ENCODE measurements at places on chromosomes 13 and 19.
A peak's percentile ranks its signal among the peaks of the same experiment; 100 is the strongest.

GRCh38 chr13:95470574-95471366 is 81.8 kb upstream of the CLDN10 start:
- peaks cover 2% of the 10 kb centered on the region for H3K27me3 ChIP-seq
- no peak overlapping the region for H3K4me3 ChIP-seq
- no peak for DNase-seq
- H3K4me1 ChIP-seq: no peaks in the 10 kb centered on the region
- H3K36me3 ChIP-seq: no peaks in the 10 kb centered on the region

GRCh38 chr13:27012482-27013197 is 159.0 kb downstream of the USP12 start:
- no peaks in the 10 kb centered on the region for H3K4me1 ChIP-seq
- peaks cover 22% of the 10 kb centered on the region for H3K27me3 ChIP-seq
- DNase-seq: no peak
- no peak overlapping the region for H3K4me3 ChIP-seq

DNA sequence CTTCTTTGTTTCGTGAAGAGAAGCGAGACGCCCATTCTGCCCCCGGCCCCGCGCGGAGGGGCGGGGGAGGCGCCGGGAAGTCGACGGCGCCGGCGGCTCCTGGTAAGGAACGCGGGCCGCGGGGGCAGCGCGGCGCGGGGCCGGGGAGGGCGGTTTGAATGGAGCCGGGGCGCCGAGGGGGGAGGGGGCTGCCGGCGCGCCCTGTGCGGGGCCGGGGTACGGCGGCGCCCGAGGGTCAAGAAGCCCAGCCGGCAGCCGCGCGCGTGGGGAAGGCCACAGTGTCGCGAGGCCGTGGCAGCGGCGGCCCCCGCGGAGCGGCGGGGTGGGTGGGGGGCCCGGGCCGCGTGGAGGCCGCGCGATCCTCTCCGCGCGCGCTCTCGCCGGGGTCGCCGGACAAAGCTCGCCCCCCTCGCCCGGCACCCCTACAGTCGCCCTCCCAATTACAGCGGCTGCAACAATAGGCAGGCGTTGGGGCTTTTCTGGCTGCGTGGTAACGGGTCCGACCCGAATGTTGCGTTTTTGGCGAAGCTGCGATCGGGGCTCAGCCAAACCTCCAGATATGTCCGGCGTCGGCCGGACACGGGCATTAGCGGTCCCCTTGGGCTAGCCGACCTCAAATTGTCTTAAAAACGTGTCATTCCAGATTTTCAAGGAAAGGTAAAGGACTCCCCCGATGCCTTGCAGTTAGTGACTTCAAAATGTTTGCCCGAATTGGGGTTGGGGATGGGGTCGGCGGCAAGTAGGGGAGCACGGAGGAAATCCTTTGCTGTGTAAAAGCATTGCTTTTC is 437 bp downstream of the SMARCA4 start:
- peaks cover 32% of the 10 kb centered on the region for H3K4me1 ChIP-seq
- peaks cover 12% of the 10 kb centered on the region for H3K36me3 ChIP-seq
- peak overlapping the region; percentile 86 for H3K27ac ChIP-seq
- no peaks in the 10 kb centered on the region for H3K27me3 ChIP-seq
- peak overlapping the region; percentile 88 for H3K4me3 ChIP-seq

DNA sequence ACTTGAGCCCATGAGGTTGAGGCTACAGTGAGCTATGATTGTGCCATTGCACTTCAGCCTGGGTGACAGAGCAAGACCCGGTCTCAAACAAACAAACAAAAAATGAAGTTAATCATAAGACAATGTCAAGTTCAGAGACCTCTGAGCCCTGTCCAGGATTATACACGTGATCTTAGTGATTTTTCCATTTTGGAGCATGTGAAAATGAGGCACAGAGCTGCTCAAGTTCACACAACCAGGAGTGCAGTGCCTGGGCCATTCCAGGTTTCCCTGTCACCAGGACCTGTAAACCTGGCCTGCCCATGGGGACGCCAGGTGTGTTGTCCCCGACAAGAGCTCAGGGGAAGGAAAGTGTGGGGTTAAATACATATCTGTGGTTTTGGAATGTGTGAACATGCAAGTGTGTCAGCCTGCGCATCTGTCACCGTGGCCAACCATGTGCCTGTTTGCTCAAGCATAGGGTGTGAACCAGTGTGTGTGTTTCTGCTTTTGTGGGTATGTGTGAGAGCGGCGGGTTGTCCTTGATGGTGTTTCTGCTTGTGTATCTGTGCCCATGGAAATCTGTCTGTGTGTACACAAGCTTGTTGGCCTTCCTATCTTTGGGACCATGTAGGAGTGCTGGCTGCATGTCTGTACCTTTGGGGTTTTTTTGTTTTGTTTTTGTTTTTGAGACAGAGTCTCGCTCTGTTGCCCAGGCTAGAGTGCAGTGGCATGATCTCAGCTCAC is 1.5 kb upstream of the FXYD1 start:
- peaks cover 11% of the 10 kb centered on the region for H3K27me3 ChIP-seq
- DNase-seq: no peak
- H3K4me1 ChIP-seq: peaks cover 15% of the 10 kb centered on the region
- no peak overlapping the region for H3K27ac ChIP-seq
- no peaks in the 10 kb centered on the region for H3K36me3 ChIP-seq

DNA sequence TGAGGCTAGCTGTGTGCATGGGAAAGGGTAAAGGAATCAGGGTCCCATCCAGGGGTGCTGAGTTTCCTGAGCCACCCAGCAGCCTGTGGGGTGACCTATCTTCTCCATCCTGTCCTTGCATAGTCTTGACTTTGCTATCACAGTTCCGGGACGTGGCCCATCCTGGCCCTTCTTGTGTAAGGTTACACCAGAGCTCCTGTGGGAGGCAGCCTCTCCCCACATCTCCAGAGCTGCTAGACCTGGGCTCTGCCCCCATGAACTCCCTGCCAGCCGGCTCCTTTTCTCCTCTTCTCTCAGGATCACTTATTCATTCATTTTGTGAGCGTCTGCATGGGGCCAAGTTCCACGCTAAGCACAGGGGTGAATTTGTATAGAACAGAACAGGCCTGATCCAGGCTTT is 238.9 kb downstream of the TSHZ3 start:
- H3K27me3 ChIP-seq: no peaks in the 10 kb centered on the region
- no peak for DNase-seq
- no peak overlapping the region for H3K27ac ChIP-seq

- no peaks in the 10 kb centered on the region for H3K36me3 ChIP-seq
- DNase-seq: no peak
- H3K4me3 ChIP-seq: no peak overlapping the region
- no peaks in the 10 kb centered on the region for H3K27me3 ChIP-seq
- no peaks in the 10 kb centered on the region for H3K4me1 ChIP-seq
Observed at GRCh38 chr13:83780227-83780626, 102.0 kb downstream of the SLITRK1 start.

DNA sequence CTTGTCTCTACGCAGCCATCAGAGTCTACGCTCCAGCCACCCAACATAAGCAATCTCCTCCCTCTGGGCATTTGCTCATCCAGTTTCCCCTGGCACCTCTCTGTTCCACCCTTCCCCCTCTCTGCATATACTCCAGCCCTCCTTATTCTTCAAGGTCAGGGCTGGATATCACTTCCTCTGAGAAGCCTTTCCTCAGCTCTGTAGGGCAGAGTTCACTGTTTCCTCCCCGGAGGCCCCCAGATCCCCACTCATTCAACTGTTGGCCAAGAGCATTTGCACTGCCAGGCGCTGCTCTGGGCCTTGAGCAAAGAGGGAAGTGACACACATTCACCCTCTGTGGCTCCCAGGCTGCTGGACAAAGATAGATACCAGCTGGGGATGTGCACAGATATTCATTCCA is 3.3 kb downstream of the FCGRT start:
- no peak overlapping the region for H3K27ac ChIP-seq
- peaks cover 21% of the 10 kb centered on the region for H3K27me3 ChIP-seq
- no peak for DNase-seq
- H3K4me3 ChIP-seq: no peak overlapping the region

DNA sequence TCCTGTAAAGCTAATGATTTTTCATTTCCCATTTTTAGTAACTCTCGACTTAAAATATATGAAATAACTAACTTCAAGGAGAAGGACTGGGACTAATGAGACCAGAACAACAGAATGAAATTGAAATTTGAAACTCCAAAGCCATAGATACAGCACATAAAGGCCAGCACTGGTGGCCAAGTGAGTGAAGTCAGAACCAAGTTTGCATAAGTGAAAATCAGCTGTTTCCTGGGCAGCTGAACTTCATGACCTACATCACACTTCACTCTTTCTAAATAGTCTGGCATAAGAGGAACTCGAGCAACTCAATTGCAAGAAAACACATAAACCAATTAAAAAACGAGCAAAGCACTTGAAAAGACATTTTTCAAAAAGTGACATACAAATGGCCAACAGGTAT is 84.5 kb downstream of the DCLK1 start:
- H3K4me1 ChIP-seq: no peaks in the 10 kb centered on the region
- H3K27me3 ChIP-seq: no peaks in the 10 kb centered on the region
- no peak overlapping the region for H3K27ac ChIP-seq
- DNase-seq: no peak
- H3K36me3 ChIP-seq: no peaks in the 10 kb centered on the region
- H3K4me3 ChIP-seq: no peak overlapping the region

GRCh38 chr13:97076898-97077297 is 82.6 kb upstream of the OXGR1 start:
- no peak for DNase-seq
- H3K27me3 ChIP-seq: no peaks in the 10 kb centered on the region
- H3K36me3 ChIP-seq: no peaks in the 10 kb centered on the region
- H3K27ac ChIP-seq: no peak overlapping the region

DNA sequence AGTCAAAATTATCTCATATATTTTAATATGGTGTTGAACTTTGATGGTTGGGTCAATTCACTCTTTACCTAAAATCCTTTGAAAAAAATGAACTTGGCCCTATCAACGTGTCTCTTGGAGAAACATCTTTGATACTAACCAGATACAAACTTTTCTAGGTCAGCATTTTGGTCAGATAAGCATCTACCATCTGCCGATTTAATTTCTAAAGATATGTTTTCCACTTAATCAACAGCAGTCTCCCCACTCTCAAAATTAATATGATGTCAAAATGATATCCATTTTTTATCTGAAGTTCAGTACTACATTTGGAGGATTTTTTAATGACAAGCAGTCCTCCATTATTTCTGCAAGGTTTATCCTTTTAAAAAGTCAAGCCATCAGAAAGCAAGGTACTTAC is 288.8 kb downstream of the DIAPH3 start:
- H3K27me3 ChIP-seq: no peaks in the 10 kb centered on the region
- no peaks in the 10 kb centered on the region for H3K4me1 ChIP-seq
- peaks cover 7% of the 10 kb centered on the region for H3K36me3 ChIP-seq
- H3K27ac ChIP-seq: no peak overlapping the region
- H3K4me3 ChIP-seq: no peak overlapping the region

GRCh38 chr13:55550624-55551023 is 1590.1 kb upstream of the PRR20A start:
- H3K4me3 ChIP-seq: no peak overlapping the region
- DNase-seq: no peak
- H3K36me3 ChIP-seq: no peaks in the 10 kb centered on the region
- no peak overlapping the region for H3K27ac ChIP-seq
- H3K4me1 ChIP-seq: no peaks in the 10 kb centered on the region

DNA sequence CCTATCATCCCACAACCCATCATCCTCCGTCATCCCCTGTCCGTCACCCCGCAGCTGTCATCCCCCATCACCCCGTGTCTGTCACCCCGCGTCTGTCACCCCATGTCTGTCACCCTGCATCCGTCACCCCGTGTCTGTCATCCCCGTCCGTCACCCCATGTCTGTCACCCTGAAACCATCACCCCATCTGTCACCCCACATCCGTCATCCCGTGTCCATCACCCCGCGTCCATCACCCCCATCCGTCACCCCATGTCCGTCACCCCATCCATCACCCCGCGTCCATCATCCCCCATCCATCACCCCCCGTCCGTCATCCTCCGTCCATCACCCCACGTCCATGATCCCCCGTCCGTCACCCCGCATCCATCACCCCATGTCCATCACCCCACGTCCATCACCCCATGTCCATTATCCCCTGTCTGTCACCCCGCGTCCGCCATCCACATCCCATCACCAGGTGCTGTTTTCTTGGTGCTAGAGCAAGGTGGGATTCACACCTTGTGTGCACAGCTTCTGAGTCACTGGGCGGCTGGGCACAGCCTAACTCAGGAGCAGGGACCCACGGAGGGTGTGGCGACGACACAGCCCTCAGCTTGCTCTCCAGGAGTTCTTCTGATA is 24.2 kb downstream of the RASA3 start:
- peak overlapping the region; percentile 14 for H3K4me3 ChIP-seq
- no peaks in the 10 kb centered on the region for H3K27me3 ChIP-seq
- H3K4me1 ChIP-seq: peaks cover 18% of the 10 kb centered on the region
- DNase-seq: no peak
- peaks cover 26% of the 10 kb centered on the region for H3K36me3 ChIP-seq
- no peak overlapping the region for H3K27ac ChIP-seq

GRCh38 chr13:51286135-51287002 is 53.1 kb upstream of the SERPINE3 start:
- H3K4me1 ChIP-seq: peaks cover 7% of the 10 kb centered on the region

All from T-helper 2 cell treated with Interferon-gamma antibody and Interleukin-4, amounts not matched to agents 5 μg/mL and 100 μg/mL, for 36 hours (primary cell).